ENCODE measurements at places on chromosomes 4 and X. TPM values are rescaled to one million over a fixed set of nuclear protein-coding genes. Genes with fewer than 3 reads are reported as not detected.

Gene SUPT20HL2
- total RNA-seq: not detected

Gene USP51
- 4.8 TPM for total RNA-seq

Gene CLDN2
- total RNA-seq: 0.21 TPM

Gene RNF128
- 5.6 TPM for total RNA-seq

Gene SOD3
- 13.2 TPM for total RNA-seq
